Activated CD8-positive, alpha-beta memory T cell treated with anti-CD3 and anti-CD28 coated beads, Interleukin-2, amount 50 U/mL, for 48 hours (primary cell): ENCODE measurements at places on chromosomes 4 and X.

GRCh38 chrX:55169782-55170181 lies 50.4 kb upstream of the PAGE5 start:
- no peak for DNase-seq

GRCh38 chr4:73070074-73070390 lies 516 bp upstream of the COX18 start:
- no peak for DNase-seq

DNA sequence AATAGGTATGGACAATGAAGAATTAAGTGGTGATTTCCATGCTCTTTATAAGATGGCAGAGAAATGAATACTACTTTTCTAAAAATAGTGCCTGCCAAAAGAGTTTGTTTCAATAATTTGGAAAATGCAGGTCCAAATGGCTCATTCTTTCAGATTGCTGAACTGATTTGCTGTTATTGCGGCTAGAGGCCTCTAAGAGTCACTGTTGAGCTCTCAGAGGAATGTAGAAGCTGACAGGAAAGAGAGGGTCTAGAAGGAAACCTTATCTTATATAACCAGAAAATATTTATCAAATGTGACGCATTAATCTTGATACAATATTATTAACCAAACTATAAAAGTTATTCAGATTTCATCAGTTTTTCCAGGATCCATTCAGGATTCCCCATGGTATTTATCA lies 65.7 kb upstream of the PAGE1 start:
- no peak for DNase-seq

DNA sequence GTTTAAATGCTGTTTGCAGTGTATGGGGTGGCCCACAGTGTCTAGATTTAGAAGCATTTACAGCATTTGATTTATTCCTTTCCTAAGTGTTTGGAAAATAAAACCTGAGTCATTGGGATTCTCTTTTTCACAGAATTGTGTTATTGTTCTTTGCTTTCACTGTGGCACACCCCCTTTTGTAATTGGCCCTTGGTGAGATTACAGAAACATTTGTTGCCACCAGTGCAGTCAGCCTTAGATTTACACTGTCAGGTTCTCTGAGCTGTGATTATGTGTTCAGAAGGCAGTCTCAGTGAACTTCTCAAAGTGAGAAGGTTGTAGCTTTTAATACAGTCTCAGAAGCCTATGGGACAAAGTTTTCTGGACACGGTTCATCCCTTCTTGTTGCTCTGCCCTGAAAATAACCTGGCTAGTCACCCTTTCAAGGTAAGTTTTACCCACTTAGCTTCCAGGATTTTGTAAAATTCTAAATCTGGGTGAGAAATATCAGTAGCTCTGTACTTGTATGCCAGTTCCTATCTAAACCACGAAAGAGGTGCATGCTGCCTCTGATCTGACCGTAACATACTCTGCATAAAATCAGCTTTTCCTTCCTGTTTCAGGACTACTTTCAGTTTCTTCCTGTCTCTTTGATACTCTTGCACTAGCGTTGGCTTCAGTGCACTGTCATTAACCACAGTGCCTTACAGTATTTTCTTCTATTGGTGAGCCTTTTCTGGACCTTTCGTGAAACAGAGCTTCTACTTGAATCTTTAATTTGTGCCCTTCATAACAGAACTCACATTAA lies 12.6 kb downstream of the RUFY3 start:
- DNase-seq = no peak

DNA sequence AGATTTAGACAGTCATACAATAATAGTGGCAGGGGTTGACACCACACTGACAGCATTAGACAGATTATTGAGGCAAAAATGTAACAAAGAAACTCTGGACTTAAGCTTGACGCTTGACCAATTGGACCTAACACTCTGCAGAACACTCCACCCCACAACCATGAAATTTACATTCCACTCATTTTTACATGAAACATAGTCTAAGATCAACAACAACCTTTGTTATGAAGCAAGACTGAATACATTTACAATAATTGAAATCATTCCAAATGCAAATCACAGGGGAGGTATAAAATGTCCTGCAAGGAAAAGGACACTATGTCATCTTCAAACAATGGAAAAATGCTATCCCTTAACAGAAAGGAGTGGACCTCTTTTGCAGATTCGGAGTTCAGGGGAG lies 4.9 kb upstream of the UGT2B10 start:
- no peak for DNase-seq
